Right atrium auricular region (tissue), 2 donors: ENCODE measurements at places on chromosomes 5 and 9.

- no peak for DNase-seq
Observed at GRCh38 chr9:135330685-135331590, 148.6 kb upstream of the PPP1R26 start.

GRCh38 chr9:115972362-115972761 lies 181.2 kb upstream of the PAPPA start:
- DNase-seq = no peak

GRCh38 chr9:126722922-126723806 lies 81.7 kb upstream of the ZBTB43 start:
- no peak for DNase-seq

DNA sequence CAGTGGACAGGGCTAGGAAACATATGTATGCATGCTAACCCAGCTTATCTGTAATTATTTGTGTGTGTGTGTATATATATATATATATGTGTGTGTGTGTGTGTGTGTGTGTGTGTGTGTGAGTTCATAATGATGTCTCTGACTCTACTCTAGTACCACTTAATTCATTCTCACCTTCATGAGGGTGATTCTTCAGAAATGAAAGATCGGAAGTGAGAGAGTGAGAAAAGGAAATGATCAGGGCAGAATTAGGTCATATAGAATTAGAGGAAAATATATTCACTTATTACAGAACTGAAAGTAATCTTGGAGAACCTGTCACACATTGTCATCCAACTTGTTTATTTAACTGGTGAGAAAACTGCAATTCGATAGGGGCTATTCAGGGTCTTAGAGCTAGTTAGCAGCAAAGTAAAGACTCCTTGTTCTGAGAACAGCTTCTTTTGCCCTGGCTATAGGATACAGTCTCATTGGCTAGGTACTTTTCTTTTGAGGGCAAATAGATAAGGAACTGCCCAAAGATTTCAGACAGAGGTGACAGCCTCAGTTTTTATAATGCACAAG lies 58.8 kb downstream of the C9orf153 start:
- no peak for DNase-seq

DNA sequence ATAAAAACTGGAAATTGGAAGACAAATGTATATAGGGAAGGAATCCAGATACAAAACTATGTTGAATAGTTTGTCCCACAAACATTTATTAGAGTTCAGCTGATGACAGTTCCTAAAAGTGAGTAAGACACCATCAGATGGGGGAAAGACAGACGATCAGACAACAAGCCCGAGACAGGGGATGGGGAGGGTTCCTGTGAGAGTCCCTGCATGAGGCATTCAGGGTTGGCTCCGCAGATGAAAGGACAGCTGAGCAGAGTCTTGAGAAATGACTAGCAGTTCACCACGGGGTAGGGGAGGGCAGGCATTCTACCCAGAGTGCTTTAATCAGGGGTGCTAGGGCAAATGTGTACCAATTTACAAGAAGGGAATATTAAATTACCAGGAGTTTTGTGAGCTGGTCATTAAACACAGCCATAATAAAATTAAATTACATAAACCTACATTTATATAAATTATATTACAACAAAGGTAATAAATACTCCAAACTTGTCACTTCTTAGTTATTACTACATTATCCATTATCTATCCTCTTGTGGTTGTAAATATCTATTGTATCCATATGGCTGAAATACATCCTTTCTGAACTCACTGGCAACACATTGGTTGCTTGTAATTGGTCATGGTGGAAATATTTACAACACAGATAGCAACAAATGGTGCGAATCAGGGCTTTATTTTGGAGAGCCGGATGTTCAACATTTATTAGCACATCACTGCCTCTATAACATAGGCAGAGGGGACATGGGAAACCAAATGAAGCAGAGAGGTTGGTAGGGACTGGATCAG lies 27.8 kb downstream of the TNFSF15 start:
- no peak for DNase-seq

DNA sequence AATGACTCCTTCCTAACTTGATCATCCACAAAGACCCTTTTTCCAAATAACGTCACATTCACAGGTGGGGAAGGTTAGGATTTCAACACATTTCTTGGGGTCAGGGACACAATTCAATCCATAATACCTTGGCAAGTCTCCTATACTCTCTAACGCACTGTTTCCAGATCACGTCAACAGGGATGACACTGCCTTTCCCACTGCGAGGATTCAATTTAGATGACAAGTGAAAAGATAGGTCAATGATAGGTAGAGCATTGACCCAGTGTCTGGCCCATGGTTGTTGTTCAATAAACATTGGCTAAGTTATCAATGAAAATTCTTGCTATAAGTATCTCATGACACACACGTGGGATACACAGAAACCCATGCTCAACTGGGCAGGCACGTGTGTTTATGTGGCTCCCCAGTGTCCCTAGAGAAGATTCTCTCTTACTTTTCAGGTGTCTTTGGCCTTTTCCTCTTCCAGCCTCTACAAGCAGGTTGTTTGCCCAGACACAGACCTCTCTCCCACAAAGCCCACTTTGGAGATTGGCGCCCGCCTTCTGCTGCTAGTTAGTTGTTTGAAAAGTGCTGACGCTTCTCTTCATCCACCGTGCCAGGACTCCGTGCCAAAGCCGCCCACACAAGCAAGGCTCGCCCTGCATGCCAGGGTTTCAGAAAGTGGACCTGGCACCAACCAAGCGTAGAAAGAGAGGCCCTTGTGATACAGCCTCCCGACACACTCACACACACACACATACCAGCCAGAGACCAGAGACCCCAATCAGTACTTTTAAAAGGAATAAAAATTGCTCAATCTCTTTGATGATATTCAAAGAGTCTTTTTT lies 594.5 kb downstream of the BNC2 start:
- DNase-seq = no peak

- no peak for DNase-seq
Observed at GRCh38 chr5:132260051-132260450, 2.6 kb downstream of the PDLIM4 start.

DNA sequence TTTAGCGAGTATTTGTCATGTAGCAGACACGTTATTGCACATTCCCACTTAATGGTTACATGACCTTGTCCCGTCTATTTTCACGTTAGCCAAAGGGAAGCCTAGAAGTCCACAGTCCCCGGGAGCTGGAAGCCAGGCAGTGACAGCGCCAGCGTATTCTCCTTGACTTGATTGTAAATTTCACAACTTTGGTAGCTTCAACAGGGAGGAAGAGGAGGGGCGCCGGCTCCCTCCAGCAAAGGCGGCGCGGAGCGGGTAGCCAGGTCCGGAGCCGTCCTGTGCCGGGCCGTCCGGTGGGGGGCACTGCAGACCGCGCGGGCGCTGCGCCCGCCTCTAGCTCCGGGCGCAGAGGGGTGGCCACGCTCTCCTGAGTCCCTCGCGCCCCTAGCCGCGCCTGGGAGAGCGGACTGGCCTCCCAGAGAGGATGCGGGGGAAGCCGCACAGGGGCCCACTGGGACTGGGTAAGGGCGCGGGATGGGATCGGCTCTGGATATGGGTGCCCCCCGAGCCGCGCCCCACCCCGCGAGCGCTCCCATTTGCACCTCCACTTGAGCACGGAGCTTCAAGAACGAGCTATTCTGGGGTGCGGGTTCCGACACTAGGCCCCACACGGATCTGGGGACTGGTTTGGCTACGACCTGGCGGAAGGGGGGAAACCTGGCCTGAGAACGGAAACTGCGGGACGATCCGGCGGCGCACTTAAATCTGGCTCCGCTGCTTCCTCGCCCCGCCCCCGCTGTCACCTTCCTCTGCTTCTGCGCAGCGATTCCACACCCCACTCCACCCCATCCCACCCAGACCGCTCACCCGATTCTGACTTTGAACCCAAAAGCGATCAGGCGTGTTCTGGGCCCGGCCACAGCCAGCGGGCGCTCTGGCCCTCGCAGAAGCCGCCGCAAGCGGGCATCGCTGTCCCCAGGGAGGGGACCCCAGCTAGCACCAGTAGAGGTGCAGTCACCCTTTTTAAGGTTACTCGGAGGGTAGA lies 23.8 kb downstream of the KLF4 start:
- DNase-seq = peak; percentile 81

DNA sequence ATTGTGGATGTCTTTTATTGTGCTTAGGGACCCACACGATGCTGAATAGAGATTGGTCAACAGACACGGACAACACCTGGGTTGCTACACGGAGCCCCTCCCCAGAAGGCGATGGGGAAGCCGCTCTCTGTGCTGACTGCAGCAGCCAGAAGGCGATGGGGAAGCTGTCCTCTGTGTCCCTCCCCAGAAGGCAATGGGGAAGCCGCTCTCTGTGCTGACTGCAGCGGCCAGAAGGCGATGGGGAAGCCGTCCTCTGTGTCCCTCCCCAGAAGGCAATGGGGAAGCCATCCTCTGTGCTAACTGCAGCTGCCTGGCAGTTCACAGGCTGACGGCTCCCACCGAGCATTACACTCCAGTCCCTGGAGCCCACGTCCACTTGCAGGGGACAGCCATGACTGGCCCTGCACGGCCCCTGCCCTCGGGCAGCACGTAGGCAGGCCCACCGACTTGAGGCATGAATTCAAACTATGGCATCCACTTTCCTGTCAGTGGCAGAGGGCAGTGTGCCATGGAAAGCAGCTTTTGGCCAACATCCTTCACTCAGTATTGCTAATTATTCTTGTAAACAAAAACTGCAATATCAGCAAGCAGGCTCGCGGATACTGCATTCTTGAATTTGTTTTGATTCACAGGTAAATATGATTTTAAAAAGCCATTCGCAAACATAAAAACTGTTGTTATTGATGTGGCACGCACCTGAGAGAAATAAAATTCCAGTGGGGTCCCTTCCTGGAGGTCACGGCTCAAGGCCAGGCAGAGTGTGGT lies 48.1 kb upstream of the CLPTM1L start:
- DNase-seq = no peak
